ENCODE measurements at places on chromosomes 4 and X.

GRCh38 chr4:162499478-162499877 is 335.7 kb upstream of the FSTL5 start:
- peak; percentile 11 for DNase-seq

DNA sequence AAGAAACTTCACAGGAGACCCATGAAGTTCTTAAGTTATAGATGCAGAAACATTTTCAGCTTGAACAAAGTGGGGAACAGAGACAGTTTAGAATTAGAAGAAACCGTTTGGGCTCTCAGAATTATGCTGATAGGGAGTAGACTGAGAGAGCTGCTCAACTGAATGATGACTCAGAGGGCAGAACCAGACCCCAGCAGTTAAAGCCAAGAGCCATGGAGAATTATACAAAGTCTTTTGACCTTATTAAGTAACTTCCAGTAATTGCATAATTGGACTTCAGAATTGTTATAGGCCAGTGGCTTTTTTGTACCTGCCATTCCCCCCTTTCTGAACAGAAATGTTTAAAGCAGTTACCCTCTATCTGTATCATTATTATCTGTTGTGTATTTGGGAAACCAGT is 642.1 kb downstream of the CCSER1 start:
- no peak for DNase-seq

- DNase-seq = no peak
Observed at GRCh38 chr4:27908356-27908755, 1047.7 kb downstream of the STIM2 start.

DNA sequence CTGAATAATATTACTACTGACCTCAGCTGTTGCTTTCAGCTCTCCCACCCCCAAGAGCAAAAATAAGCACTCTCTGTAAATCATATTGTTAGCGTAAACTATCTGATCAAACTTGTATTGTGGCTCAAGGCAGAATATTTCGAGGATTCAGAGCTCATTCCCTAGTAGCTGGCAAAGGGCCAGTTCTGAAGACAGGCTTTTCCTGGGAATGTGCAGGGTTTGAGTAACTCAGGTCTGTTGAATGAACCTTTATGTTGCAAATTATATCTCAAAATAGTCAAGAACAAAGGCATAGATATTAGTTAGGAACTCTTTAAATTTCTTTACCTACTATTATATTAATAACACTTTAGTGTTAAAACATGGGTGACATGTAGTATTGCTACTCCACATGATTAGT is 454.9 kb downstream of the CCSER1 start:
- DNase-seq = no peak

DNA sequence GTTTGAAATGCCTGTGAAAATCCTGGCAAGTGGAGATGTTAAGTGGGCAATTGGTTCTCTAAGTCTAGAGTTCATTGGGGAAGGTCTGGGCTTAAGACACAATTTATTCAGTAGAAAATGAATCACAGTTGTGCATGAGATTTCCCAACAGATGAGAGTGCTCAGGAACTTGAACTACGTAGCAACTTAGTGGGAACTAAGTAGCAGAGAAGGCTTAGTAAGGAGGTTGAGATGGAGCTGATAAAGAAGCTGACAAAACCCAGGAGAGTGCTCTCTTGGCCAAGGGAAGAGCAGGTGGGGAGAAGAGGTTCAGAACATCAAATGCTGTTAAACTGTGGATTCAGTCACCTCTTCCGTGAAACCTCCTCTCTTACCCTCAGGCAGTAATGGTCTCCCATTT is 33.0 kb downstream of the AFF1 start:
- DNase-seq = no peak

DNA sequence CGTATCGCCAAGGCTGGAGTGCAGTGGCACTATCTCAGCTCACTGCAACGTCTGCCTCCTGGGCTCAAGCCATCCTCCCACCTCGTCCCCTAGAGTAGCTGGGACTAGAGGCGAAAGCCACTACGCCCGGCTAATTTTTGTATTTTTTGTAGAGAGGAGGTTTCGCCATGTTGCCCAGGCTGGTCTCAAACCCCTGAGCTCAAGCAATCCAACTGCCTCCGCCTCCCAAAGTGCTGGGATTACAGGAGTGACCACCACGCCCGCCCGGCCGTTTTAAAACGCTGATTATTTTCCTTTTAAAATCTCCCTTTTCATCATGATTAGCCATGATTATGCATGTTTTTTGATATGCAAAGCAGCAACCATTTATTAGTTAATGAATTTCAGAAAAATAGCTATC is 2.2 kb downstream of the N4BP2 start:
- DNase-seq = no peak

DNA sequence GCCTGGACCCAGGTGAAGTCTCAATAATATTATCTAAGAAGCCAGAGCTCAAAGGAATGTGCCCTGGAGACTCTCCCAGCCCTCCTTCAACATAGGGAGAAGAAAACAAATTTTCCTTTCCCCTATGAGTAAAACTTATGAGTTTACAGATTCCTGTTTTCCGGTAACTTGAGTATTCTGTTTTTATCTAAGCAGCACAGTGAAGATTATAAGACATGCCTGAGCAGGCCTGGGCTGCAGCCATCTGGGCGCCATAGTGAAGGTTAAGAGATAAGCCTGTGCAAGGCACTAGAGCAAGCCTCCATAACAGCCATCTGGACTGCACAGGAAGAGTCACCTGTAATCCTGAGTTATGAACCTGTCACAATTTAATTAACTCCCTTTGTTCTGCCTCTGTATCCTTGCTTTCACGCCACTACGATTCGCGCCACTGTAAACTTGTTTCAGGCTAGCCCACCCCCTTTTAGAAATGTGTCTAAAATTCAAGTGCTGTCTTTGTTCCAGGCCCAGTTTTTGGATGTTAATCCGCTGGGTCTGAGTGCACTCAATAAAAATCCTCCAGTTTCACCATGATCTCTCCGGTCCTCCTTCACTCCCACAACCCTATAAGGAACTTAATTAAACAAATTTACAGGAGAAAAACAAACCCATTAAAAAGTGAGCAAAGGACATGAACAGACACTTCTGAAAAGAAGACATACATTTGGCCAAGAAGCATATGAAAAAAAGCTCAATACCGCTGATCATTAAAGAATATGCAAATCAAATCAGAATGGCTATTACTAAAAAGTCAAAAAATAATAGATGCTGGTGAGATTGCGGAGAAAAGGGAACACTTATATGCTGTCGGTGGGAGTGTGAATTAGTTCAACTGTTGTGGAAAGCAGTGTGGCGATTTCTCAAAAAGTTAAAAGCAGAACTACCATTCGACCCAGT is 189.5 kb downstream of the APBB2 start:
- DNase-seq = no peak

- no peak for DNase-seq
Observed at GRCh38 chr4:182878633-182879495, 38.3 kb downstream of the DCTD start.

DNA sequence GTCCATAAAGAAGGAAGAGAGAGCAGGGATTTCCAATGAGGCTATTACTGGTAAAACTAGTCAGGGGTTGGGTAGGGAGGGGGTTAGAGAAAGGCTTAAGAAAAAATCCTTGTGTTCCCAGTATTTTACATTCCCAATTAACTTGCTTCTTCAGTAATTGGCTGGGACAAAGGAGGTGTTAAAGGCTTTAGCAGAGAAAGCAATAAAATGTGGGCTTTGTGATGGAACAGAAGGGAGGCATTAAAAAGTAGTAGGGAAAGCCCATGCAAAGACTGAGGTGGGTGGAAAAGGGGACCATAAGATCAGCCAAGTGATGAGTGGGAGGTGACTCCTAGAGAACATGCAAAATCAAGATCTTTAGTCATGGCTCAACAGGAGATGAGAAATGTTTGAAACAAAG is 1467.2 kb downstream of the RPA4 start:
- no peak for DNase-seq

DNA sequence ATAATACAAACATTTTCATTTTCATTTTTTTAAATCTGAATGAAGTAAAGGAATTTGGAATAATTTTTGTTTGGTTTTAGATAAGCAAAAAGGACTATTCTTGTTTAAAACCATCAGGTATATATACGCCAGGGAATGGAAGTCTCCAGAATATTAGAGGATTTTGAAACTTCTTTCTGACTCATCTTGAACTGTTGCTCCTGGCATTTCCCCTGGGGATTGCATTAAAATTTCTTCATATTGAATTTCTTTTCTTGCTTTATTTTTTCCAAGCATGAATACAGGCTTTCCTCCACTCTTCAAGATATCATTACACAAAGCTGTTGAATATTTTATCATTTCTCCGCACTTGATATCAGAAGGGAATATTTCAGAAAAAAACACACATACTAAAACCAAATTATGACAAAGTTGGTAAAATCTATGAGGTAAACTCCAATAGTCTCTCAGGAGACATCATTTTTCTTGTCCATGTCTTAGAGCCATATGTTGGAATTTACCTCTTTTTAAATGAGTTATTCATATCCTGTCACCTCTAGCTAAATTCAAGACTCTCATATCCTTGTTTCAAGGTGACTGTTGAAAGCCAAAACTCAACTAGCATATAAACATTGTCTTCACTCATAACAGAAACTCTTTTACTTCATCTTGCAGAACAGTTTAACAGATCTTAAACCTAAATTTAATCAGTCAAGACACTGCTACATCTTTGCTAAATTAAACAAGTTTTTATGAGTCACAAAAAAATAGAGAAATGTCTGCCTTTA is 20.7 kb upstream of the CSN1S1 start:
- DNase-seq = no peak

DNA sequence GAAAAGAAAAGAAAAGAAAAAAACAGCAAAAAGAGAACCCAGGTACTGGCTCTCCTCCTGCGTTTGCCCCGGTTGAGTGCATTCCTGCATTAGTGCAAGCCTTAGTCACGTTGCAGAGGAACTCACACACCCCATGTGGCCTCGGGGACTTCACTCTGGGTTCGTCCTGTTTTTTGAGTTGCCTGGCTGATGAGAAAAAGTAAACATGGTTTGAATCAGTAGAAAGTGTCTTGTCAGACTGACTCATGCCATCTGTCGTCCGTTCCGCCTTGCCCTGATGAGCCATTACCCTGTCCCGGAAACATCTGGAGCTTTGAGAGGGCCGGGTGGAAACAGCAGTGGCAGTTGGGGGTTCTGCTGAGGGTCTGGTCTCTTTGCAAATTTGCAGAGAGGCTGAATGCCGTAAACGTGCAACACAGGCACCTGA is 16.3 kb downstream of the CD99 start:
- DNase-seq = peak; percentile 86

GRCh38 chr4:102031406-102031805 is 240.9 kb downstream of the BANK1 start:
- no peak for DNase-seq

DNA sequence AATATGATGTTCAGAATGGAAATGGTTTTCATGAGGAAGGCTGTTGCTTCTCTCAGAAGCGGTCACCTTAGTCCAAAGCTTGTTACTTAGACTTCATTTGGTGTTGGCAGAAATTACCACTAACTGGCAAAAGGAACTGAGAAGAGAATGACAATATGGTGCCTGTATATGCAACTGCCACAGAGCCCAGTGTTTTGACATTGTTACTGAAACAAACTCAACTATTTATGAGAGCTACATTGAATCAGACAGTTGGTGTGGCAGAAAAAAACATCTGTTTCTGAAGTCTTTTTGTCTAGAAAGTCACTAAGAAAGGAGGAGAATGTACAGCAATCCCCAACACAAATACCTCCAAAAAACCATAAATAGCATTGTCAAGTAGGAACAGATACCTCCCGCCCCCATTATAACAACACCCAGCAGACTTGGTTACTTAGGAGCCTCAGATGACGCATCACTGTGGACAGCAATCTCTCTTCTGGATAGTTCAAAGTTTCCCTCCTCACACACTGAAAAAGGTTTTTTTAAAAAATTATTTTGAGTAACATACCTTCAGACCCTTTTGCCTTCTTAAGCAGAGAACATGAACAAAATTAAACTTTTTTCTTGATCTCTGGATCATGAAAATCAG is 92.2 kb downstream of the MAML3 start:
- no peak for DNase-seq

DNA sequence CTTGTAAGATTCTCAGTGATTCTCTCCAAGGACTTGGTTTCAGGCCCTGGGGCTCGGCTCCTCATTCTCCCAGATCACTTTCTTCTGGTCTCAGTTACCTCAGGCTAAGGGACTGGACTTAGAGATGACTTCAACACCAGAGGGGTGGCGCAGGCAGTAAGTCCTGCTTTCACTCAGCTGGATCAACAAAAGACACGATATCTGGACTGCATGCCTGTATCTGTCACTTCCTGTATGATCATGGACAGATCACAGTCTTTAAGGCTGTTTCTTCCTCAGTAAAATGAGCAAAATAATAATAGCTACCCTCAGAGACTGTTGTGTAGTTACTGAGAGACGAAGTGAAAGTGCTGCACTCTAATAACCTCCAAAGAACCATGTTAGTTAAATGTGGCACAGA is 19.5 kb upstream of the CXCR3 start:
- DNase-seq = peak; percentile 46

DNA sequence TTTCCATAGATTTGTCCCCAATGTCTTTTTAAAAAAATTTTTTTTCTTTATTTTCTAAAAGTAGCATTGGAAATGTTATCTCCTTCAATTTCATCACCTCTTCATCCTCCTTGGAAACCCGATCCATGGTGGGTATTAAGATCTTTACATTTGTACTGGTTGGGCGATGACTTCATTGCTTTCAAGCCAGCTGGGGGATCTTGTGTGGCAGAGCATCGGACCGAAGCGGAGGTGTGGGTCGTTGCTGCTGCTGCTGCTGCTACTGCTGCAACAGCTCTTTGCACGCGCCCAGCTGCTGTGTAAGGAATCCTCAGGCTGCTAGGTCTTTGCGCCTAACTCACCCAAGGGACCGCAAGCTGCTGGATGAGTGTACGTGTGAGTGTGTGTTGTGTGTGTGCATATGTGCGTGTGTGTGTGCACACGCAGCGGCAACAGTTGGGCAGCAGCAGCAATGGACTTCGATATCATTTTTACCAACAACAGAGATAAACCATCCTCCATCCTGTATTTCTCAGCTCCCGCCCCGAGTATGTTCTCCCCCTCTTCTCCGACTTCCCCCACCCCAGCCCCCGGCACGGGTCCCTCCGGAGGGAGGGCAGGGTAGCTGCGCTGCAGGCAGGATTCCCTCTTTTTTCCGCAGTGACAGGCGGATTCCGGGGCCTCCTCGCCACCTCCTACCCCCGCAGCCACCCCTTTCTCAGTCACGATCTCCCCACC is 768 bp upstream of the CDKL5 start:
- DNase-seq = no peak

DNA sequence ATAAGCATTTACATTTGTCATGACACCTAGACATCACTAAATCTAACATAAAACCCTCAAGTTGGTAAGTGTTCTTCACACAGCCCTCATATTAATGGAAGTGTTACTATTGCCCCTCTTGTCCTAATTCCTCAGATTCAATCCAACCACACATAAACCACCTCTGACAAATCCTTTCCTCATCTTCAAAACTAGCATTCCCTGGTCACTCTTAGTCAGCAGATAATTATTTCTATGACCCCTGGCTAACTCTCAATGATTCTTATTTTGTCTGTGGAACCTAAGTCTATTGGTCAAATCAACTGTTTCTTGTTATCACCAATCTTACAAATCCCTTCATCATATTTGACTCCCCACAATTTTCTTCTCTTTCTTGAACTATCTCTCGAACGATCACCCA is 168.6 kb downstream of the PPP3CA start:
- peak; percentile 54 for DNase-seq

- DNase-seq = no peak
Observed at GRCh38 chr4:53695540-53696463, 104.5 kb upstream of the LNX1 start.
